A172 (cell line): ENCODE measurements at places on chromosomes 2 and 18.

GRCh38 chr2:174158003-174158402, 90.3 kb downstream of the OLA1 start:
- DNase-seq = peak; percentile 43

DNA sequence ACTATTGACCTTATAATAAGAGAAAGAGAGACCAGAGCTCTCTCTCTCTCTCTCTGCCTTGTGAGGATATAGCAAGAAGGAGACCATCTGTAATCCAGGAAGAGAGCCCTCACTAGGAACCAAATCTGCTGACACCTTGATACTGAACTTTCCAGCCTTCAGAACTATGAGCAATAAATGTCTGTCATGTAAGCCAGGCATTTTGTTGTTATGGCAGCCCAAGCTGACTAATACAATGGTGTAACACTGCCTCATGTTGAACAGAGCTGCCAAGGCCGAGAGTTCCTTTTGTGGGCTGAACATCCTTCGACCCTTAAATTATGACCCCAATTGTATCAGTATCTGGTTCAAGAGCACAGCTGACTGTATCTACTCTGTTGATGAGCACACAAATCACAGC, 108.0 kb downstream of the LRRC30 start:
- DNase-seq = no peak

DNA sequence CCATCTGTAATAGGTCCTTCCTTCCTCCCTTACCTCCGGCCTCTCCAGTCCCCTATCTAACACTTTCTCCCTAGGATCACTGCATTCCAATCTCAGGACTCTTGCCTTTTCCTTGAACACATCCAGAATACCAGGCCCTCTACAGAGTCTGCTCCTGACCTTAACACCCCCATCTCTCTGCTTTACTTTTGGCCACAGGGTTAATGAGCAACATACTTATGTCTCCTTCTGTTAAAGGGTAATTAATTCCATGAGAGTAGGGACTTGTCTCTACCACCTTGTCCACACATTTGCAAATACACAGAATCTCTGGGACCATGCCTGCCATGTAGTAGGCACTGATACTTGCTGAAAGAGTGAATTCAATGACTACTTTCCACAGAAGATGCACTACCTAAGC, 94.9 kb downstream of the COBLL1 start:
- DNase-seq = no peak

GRCh38 chr18:22026362-22026761, 143.0 kb upstream of the GATA6 start:
- DNase-seq = no peak

DNA sequence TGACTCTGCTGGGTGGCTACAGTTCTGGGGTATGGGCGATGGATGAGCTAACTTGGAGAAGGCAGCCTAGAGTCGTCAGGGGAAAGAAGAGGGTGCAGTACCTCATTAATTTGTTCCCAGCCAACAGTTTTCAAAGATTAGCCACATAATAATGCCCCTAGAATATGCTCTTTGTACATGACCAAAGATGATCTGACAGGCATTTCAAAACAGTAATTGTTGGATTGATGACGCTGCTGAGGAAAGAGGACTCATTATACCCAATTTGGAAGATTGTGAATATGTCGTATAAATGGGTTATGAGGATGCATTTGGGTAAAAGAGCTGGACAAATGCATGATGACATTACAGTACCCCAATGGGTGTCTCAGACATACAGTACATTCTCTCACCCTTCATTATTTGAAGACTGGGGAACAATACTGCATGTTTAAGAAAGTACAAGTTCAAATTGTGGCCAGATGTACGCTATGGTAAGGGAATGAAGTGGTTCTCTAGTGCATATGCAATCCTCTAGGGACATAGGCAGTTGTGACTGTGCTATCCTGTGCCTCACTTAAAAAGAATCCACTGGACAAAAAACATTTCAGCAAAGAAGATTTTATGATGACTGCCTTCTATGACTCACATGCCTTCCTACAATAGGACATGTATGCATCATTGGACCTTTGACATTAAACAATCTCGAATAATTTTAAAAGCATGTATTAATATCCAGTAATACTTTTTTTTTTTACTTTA, 233.2 kb downstream of the CNTNAP5 start:
- no peak for DNase-seq
